ENCODE measurements at places on chromosomes 16 and 17.

DNA sequence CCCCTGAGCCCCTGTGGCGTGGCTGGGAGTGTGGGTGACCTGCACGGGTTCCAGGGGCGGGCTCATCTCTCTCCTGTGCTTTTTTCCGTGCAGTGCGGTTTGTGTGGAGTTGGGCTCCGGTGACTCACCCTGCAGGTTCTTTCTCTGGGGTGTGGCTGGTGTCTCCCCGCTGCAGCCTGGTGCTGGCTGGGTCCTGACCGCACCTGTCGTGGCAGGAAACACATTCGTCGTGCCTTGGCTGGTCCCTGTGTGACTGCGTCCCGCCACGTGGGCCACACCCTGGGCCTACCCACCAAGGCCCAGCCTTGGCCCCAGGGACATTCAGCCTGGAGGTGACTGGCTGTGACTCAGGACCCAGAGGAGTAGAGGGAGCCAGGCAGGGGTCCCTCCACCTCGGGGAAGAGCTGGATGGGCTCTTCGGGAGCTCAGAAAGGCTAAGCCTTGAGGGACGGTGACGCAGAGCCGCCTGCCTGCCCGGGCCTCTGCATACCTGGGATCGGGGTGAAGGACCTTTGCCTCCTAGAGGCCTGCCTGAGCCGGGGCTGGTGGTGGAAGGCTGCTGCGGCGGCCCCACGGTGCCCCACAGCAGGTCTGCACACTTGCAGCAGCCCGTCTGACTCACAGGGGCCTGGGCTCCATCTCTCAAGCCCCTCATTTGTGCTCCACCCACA, 7.8 kb downstream of the TRAF7 start:
- DNase-seq: no peak

DNA sequence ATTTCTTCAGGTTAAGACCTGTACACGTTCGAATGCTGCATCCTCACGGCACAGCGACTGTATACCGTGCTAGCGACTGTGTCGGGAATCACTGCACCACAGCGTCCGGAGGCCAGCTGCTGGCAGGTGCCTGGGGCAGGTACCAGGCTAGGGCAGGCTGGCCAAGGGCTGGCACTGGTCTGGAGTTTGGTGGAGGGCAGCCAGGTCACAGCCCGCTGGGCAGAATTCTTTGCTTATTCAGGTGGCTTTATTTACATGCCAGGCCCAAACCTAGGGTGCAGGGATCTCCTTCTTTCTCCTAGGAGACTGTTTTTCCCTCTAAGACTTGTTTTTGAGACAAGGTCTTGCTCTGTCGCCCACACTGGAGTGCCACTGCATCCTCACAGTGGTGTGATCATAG, 37.9 kb downstream of the COTL1 start:
- DNase-seq: no peak

DNA sequence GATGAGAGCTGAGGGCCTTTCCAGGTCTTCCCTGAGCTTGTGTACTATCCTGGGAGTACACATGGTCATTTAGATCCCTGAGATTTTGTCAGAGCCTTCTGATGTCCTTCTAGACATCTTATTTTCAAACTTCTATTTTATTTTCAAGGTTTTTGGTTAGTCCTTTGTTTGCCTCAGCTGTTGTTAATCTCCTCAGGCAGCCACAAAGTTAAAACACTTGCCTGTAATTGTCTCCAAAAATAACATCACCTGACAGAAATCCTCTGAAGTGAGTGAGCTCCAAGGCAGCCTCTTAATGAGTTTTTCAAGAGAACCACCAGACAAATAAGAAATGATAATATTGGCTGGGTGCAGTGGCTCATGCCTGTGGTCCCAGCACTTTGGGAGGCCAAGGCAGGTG, 43.8 kb upstream of the CPHXL start:
- no peak for DNase-seq

GRCh38 chr17:7183433-7184090, 4.4 kb upstream of the ASGR1 start:
- DNase-seq: no peak

GRCh38 chr16:89289428-89290395, 72.2 kb downstream of the ZNF778 start:
- DNase-seq: peak; percentile 74

- no peak for DNase-seq
These were observed 14.6 kb downstream of the EEF2K start for GRCh38 chr16:22220714-22221113.

DNA sequence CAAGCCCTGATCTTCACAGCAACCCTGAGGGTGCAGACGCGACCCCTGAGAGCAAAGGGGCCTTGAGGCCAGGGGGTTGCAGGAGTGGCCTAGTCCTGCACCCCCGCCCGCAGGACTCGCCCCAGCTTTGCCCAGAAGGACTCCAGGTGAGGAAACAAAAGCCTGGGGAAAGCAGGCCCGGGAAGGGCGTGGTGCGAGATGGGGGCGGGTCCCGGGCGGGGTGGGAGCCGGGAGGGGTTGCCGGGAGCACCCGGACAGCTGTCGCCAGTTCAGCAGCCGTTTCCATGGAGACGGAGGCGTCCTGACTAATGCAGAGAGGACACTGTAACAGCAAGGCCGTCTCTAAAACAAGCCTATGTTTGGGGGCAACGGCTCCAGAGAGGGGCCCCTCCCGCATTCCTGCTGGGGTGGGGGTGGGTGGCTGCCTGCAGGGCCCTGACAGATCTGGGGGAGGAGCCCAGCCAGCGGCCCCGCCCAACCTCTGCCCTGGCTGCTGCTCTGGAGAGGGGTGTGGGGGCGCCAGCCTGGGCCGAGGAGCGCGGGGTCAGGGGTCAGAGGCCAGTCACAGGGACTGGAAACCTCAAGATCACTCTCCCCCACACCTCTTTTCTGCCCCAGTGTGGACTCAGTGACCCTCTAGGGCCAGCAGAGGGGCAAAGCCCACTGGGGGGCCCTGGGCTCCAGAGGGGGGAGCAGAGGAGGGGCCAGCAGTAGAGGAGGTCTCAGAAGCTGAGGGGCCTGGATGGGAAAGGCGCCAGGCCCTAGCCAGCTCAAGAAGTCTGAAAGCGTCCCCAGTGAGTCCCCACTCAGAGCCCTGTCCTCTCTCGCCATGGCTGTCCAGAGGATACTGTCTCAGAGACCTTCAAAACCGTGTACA, 3.1 kb upstream of the TPPP3 start:
- no peak for DNase-seq

GRCh38 chr17:56830726-56831368, 2.9 kb downstream of the C17orf67 start:
- DNase-seq: no peak

GRCh38 chr17:59365383-59365981, 34.0 kb downstream of the YPEL2 start:
- DNase-seq: no peak

DNA sequence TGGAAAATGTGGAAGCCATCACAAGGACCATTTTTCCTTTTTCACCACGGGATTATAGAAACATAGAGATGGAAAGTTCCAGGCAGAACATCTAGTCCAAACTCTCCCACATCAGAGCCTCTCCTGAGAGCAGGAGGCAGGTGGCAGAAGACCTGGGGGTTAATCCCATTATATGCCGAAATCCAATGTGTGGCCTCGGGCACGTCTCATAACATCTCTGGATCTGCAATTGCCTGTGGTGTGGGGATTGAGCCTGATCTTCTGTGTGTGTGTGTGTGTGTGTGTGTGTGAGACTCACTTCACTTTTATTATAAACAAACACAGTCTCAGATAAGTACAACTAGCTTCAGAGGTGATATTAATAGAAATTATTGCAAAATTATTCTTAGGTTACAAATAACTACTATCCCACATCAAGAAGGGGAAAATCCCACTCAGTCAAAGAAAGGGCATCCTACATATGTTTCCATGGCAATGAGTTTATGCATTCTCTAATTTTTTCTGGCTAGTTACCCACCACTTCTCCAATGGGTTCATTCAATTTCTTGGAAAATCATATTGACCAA, 199.1 kb downstream of the FOXL1 start:
- no peak for DNase-seq

GRCh38 chr17:59914274-59914854, 21.4 kb downstream of the RPS6KB1 start:
- no peak for DNase-seq

DNA sequence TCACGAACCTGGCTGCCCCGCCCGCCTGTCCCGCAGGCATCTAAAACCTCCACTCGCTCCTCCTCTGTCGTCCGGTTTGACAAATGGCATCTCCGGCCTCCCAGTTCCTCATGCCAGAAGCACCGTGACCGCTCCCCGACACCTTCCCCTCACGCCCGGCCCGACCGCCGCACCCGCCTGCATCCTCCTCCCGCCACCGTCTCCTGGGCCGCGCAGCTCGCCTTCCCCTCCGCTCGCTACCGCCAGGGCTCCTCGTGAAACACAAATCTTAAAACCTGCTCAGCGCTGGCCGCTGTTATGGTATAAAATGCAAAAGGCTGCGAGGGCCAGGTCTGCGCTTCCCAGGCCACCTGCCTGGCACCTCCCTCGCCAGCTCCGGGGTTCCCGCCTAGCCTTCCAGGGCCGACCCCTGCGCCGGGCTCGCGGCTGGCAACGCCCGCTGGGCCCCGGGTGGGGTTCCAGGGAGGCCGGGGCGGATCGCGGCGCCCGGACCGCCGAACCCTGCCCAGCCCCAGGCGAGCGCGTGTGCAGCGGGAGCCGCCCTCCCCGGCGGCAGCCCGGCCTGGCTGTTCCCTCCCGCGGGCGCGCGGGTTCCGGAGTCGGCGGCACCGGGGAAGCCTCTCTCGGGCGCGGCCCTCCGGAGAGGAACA, 488 bp downstream of the SPSB3 start:
- peak; percentile 22 for DNase-seq

- peak; percentile 37 for DNase-seq
These were observed 1.0 kb downstream of the HOXB2 start for GRCh38 chr17:48543854-48544348.

DNA sequence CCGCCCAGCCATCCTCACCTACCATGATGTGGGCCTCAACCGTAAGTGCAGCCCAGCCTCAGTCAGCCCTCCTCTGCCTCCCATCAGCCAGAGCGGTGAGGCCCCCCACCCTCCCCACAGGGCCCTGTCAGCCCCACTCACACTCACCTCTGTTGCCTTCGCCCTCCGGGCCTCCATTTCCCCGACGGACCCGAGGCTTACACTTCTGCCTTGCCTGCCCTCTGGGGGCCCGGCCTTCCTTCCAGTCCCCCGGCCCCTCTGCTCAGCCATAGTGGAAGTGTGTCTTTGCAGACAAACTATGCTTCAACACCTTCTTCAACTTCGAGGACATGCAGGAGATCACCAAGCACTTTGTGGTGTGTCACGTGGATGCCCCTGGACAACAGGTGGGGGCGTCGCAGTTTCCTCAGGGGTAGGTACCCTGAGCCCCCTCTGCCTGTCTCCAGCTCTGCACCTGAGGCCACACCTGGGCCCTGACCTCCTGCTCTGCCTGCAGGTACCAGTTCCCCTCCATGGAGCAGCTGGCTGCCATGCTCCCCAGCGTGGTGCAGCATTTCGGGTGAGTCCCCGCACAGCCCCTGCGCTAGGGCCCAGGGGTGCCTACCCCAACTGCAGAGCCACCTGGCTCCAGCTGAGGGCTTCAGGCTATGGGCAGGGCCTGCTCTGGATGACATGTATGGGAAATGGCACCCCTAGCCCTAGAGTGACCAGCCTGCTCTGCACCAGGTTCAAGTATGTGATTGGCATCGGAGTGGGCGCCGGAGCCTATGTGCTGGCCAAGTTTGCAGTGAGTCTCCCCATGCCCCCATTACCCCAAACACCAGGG, 4.1 kb downstream of the NDRG4 start:
- DNase-seq: no peak

- no peak for DNase-seq
These were observed 507 bp downstream of the SERPINF1 start for GRCh38 chr17:1762233-1762900.
